NCI-H2171 (cell line): ENCODE measurements at places on chromosomes 5 and 9.

DNA sequence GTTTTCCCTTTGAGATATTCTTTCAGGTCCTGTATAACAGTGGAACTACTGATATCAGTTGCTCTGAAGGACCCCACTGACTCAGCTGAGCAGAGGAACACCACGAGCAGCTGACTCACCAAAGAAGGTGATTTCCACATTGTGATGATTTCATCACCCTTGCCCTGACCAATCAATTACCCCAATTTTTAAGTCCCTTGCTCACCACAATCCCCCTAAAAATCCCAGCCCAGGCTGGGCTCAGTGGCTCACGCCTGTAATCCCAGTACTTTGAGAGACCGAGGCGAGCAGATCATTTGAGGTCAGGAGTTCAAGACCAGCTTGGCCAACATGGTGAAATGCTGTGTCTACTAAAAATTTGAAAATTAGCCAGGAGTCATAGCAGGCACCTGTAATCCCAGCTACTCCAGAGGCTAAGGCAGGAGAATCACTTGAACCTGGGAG, 125.3 kb upstream of the ABCA1 start:
- DNase-seq = no peak

DNA sequence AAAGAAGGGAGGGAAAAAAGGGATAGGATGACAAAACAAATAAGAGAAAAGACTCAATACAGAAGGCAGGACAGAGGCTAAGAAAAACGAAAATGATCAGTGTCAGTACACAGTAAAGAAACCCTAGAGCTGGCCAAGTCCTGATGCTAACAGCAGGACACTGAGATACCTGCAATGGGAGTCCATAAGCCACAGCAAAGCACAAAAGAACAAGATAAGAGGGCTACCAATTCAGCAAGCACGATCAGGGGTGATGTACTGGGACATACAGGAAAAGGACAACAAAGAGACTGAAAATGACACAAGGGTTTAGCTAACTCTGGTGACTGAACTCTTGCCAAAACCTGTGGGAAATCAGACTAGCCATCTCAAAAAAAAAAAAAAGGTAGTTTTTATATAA, 1072.6 kb upstream of the COX7C start:
- DNase-seq = no peak

DNA sequence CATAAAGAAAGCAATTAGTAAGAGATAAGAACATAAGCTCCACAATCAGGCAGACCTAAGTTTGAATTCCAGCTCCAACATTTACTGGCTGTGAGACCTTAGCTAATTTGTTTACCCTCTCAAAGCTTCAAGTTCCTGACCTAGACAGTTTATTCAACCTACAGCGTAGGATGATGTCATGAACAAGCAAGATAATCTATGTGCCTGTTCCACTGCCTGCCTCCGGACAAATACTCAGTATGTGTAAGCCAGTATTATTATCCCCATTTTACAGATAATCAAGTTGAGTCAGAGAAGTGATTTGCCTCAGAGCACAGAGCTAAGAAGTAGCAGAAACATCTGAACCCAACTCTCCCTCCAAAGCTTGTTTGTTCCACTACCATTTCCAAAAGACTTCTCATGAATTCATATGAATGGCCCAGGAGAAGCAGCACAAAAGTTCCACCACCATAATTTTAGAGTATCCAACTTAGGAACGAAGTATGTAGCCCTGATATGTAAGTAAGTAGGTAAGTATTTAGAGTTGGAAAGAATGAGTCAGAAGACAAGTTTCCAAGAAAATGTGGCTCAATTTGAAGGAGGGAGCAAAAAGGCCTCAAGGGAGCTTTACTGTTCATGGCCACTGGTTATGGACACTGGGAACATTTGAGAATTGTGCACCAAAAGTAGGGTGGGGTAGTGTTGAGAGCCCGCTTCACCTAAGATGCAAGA, 398.2 kb downstream of the NFIB start:
- DNase-seq = no peak

DNA sequence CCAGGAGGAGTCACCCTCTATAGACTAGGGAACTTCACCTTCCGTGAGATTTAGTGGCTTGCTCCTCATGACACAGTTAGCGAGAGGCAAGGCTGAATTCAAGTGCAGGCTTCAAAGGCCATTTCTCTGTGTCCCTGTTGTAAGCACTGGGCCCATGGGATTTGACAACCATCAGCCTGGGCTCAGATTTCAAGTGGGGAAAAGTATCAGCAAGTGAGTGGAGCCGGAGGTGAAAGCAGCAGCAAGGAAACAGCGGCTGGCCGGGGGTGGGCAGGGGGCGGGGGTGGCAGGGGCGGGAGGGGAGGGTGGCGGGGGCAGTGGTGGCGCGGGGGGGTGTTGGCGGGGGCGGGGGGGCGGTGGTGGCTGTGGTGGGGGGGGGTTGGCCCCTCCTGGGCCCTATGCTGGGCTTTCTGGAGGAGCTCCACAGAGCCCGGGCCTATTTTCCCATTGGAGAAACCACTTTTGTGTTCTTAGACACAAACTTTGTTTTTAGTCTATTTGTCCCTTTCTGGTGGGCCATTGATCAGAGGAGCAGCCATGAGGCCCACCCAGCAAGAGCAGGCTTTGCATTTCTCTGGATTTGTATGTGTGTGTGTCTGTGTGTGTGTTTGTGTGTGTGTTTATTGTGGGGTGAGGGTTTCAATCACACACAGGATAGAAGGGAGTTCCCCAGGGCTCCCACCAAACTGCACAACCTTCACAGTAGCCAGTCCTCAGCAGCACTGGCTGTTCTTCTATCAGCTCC, 165.4 kb upstream of the RAI14 start:
- peak; percentile 85 for DNase-seq

DNA sequence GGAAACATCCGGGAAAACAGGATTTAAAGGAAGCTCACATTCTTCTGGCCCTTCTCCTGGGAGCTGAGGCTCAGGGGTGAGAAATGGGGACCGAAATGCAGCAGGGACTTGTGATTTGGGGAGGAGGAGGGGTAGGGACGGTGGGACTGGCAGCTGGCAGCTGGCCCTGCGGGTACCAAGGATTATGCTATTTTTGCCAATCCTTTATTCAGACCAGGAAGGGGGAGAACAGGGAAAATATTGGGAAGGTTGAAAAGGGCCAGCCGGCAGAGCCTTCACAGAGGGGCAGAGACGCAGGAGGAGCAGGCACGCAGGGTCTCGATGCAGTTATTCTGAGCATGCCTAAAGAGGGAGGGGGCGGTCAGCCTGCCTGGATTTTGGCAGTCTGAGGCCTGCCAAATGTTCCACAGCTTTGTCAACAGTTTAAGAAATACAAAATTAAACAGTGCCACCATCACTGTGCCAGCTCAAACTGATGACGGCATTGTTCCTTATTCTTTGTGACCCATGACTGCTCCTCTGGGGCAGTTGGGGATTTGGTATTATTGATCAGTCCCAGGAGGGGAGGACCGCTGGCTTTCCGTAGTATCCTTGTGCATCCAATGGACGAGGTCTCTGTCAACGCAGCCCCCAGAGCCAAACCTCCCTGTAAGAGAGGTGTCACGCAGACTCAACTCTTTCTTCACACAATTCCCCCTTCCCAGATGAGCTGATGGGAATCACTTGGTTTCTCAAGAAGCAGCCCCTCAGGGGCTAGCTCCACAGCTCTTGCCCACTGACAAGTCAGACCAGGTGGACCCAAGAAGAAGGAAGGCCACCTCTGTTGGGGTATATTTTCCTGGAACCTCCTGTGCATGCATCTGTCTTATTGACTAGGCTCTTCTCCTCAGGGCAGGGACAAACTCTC, 553.3 kb downstream of the BNC2 start:
- no peak for DNase-seq

GRCh38 chr5:131324303-131324702, 60.5 kb downstream of the CDC42SE2 start:
- no peak for DNase-seq

GRCh38 chr5:97085459-97086181, 56.8 kb downstream of the LIX1 start:
- no peak for DNase-seq

DNA sequence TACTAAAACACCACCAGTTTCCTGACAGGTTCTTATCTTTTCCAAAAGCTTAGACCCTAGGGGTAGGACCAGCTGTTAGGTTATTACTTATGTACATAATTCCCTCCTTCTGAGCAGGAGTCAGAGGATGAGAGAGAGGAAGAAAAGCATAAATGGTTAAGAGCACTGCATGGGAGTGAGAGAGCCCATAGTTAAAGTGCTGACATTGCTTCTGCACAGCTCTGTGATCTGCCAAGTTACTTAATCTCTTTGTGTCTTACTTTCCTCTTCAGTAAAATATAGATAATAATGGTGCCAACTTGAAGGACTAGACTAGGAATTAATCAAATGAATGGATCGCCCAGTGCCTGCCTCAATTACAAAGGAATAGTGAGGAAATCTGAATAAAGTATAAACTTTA, 66.4 kb downstream of the NRG2 start:
- no peak for DNase-seq

DNA sequence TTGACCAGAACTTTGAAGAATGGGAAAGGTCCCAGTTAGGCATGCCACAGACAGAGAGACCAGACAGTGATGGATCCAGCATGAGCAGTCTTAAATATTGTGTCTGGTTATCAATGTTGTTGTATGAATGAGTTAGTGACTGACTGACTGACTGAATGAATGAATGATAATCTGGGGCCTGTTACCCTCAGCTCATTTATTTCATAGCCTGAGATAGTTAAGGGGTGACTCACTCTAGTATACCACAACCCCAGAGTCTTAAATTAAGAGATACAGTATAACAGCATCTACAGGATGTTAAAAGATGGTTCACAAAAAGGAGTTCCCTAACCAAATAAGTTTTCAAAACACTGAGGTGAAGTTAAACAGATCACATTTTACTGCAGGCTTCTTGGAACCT, 133.5 kb downstream of the SGCD start:
- DNase-seq = no peak

DNA sequence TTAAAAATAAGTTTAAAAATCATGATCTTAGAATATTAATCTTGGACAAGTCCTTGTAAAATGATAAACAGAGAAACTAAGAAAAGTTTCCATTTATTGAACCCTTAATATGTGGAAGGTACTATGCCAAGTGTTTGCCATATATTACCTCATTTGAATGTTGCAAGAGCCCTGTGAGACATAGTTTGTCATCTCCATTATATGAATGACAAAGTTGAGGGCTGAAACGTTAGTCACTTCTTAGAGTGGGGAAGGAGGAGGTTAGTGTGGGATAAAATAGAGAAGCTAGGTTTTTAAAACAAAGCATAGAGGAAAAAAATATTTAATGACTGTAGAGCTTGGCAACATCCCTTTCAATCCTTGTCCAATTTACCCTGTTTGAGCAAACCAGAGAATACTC, 2.0 kb downstream of the TNC start:
- DNase-seq = no peak

- peak; percentile 41 for DNase-seq
Measured at GRCh38 chr5:138438724-138439476, at the start of gene REEP2. Gene REEP2 (plus strand): TSS chr5:138439057. CDS start chr5:138439209, 152 bp downstream.

DNA sequence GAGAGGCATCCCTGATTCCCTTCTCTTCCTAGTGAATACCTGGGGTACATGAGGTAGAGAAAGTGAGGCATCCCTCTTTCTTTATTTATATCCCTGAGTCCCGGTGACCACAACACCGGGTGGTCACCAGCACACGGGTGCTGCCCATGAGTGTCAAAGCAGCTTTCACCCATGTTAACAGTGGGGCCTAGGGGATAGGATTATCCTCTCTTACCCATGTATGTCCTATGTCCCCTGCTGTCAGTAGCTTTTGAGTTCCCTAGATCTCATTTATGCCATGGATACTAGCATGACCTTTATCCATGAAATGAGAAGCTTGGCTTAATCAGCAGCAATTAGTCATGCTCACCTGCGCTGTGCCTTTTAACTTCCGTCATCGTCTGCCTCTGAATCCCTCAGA, 71.4 kb downstream of the RGMB start:
- no peak for DNase-seq

DNA sequence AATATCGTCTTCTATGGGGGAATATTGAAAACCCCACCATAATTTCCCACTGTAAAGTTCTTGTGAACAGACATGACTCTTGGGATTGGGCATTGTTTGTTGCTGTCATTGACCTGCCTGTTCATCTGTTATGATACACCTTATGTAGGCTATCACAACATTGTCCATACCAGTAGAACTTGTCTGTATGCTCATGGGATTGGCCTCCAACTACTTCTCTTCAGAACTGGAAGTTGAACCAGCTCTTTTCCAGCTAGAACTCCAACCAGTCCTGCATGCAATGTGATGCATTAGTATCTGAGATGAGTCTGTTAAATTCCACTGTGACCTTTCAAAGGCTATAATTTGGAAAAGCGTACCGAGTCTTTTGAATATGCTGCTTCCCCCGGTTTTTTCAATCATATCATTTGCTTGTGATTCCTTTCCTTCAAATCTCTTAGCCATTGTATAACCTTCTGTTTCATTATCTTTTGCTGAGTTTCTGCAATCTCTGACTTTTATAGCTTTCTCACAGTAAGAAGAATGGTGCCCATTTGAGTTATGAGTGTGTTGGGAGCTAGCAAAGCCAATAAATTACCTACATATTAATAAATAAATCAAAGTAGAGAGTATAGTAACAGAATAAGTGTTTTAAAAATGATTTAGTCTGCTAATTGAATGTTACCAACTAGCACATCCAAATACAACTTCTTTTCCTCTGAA, 101.9 kb downstream of the PLK2 start:
- no peak for DNase-seq

- no peak for DNase-seq
Measured at GRCh38 chr5:141753971-141754713, 72.1 kb upstream of the ARAP3 start.

GRCh38 chr5:14257995-14258403, 114.9 kb downstream of the TRIO start:
- no peak for DNase-seq

DNA sequence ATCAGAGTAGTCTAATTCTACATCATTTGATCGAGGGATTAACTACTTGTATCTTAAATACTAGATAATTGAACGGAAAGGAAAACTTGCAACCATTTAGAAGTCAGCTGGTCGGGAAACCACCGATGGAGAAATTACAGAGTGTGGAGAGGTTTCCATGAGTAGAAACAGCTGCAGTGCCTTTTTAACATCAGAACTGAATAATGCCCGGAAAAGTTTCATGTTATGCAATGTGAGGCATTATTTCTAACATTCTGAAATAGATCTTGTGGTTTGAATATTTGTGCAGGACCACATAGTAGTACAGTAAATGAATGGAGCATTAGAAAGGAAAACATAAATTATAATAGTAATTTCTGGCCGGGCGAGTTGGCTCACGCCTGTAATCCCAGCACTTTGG, 88.1 kb upstream of the RNF180 start:
- no peak for DNase-seq

DNA sequence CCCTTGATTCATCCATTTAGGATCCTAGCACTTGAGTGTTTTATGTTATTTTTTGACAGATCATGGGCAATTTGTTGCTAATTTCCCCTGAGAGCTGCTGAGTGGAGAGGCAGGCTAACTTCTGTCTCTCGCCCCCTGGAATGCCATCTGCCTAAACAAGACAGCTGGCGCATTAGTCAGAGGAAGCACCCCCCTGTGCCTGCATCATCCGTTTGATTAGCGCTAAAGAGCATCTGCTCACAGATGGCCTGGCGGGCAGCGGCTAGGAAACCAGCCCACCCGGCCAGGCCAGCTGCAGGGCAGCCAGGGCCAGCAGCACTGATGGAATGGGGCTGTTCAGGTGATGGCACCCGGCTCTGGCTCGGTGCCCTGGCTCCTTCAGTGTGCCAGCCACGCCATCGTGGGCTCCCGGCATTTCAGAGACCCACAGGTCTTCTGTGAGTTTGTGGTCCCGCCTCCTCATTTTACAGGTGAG, 22.9 kb upstream of the ASS1 start:
- peak; percentile 98 for DNase-seq
